Hepatocyte (in vitro differentiated cells): ENCODE measurements at places on chromosomes 5 and 9. TPM values are rescaled to one million over a fixed set of nuclear protein-coding genes. Genes with fewer than 3 reads are reported as not detected.
A peak's percentile ranks its signal among the peaks of the same experiment; 100 is the strongest.

DNA sequence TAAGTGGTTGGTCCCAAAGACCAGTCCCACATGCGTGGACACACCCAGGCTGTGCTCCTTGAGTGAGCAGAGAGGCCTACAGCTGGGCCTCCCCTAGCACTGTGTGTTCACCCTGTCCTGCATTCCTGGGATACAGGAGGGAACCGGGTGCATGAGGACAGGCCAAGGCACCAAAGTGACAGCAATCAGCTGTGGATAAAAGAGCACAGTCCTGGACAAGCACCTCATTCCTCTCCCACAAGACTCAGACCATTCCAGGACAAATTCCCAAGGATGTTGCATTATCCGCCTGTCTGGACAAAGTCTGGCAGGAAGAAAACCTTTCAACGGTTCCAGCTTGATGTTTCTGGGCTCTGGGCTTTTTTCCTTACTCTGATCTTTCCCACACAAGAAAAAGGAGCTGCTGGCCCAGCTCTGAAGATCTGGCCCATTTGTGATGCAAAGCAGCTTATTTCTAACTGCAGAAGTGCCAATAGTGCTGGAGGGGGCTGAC lies 273.2 kb downstream of the ENC1 start:
- no peaks in the 10 kb centered on the region for H3K27me3 ChIP-seq
- no peak for DNase-seq
- H3K36me3 ChIP-seq: no peaks in the 10 kb centered on the region
- no peak overlapping the region for H3K4me3 ChIP-seq
- peaks cover 5% of the 10 kb centered on the region for H3K4me1 ChIP-seq

DNA sequence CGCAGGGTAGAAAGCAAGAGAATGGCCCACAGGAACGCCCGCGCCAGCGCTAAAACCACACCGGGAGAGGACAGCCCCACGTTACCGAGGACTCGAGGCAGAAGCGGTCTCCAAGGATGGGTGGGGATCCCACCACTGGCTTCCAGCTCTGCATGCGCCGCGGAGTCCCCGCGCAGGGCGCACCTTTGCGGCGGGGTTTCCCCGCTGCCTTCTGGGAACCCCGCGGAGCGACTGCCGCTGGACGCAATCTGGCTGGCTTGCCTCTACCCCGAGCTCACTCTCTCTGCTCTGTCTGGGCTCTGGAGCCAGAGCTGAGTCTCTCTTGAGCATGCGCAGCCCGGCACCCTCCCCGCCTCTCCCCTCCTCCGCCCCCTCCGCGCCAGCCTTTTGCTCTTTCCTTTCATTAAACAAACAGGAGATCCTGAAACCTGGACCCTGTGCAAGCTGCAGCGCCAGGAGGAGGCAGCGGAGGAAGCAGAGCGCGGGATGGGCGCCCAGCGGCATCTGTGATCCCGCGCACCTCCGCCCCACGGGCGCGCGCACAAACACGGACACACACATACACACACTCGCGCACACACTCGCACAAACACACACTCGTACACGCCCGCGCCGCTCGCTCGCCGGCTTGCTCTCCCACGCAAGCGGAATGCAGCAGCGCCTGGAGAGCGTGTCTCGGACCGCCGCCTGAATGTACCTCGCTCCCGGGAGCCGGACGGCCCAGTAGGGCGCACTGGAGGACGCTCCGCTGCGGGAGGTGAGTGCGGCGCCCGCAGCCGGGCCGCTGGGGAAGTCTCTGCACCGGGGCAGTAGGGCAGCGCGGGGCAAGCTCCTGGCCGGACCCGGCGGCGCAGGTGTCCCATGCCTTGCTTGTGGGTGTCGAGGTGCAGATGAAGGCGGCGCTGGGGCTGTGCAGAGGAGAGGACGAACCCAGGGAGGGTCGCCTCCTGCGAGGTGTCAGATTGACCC lies at the start of gene PLPPR1:
PLPPR1 (plus strand) TSS at position 382 of the 969 bp plus-strand sequence.
- no peak within 1 kb of the TSS for H3K27ac ChIP-seq
- H3K4me3 ChIP-seq: peak within 1 kb of the TSS; percentile 93
- no peaks in the 10 kb centered on the region for H3K36me3 ChIP-seq
- peaks cover 9% of the 10 kb centered on the region for H3K4me1 ChIP-seq
- peak; percentile 87 for DNase-seq

DNA sequence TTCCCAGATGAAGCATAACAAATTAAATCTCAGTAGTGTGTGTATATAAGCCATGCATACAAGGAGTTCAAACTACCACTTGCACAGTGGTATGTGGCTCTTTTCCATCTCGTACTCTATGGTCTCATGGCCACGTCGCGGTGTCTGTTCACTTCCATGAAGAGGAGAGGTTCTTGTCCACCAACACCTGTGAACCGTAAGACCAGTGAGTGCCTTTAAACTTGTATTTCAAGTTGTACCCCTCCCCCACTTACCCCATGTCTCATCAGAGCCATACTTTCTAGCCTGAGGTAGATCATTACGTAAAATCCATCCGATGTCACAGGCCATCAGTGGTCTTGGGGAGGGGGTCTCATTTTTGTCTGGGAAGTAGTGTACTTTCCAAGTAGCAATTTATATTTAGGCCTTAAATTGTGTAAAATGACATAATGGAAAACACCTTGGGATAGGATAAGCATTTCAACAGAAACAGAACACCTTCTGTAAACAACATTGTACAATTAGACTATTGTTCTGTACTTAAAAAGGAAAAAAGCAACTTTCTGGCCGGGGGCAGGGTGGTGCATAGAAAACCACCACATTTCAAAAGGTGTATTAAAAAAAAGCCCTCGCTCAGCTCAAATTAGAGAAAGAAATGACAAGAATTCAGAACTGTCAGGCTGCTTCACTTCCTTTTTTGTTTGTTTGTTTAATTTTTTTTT lies 163.0 kb downstream of the SMARCA2 start:
- no peak for DNase-seq
- H3K4me3 ChIP-seq: no peak overlapping the region
- H3K36me3 ChIP-seq: no peaks in the 10 kb centered on the region
- no peak overlapping the region for H3K27ac ChIP-seq
- H3K4me1 ChIP-seq: no peaks in the 10 kb centered on the region
- H3K27me3 ChIP-seq: no peaks in the 10 kb centered on the region

TAF11L5 gene
- not detected in 2 replicates for total RNA-seq

IFNB1 gene
- not detected in 2 replicates for total RNA-seq

- no peaks in the 10 kb centered on the region for H3K36me3 ChIP-seq
- no peak overlapping the region for H3K4me3 ChIP-seq
- H3K27me3 ChIP-seq: no peaks in the 10 kb centered on the region
- no peaks in the 10 kb centered on the region for H3K4me1 ChIP-seq
- no peak overlapping the region for H3K27ac ChIP-seq
These were observed 84.3 kb upstream of the GRHPR start for GRCh38 chr9:37338218-37338617.

- DNase-seq: no peak
- H3K27me3 ChIP-seq: no peaks in the 10 kb centered on the region
- no peak overlapping the region for H3K4me3 ChIP-seq
- H3K4me1 ChIP-seq: no peaks in the 10 kb centered on the region
- H3K27ac ChIP-seq: no peak overlapping the region
These were observed 51.9 kb upstream of the SHB start for GRCh38 chr9:38120961-38121360.

DNA sequence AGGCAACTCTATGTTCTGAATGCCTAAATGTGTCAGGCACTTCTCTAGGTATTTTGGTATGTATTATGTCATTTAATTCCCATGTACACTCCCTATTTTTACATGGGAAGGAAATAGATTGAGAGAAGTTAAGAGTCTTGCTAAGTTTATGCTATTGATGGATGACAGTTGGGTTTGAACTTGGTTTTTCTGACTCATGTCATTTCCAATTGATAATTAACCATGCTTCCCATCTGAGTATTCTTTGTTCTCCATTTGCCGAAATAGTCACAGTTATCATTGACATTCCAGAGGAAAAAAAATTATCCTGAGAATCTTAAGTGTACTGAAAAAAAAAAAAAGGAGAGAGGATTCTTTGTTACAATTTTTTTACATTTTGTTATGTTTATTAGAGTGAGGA lies 23.1 kb upstream of the DMRTA1 start:
- H3K36me3 ChIP-seq: no peaks in the 10 kb centered on the region
- H3K4me1 ChIP-seq: no peaks in the 10 kb centered on the region
- H3K27me3 ChIP-seq: peaks cover 6% of the 10 kb centered on the region
- H3K27ac ChIP-seq: no peak overlapping the region
- no peak overlapping the region for H3K4me3 ChIP-seq
- no peak for DNase-seq
